ENCODE measurements at places on chromosomes 3 and 15.

DNA sequence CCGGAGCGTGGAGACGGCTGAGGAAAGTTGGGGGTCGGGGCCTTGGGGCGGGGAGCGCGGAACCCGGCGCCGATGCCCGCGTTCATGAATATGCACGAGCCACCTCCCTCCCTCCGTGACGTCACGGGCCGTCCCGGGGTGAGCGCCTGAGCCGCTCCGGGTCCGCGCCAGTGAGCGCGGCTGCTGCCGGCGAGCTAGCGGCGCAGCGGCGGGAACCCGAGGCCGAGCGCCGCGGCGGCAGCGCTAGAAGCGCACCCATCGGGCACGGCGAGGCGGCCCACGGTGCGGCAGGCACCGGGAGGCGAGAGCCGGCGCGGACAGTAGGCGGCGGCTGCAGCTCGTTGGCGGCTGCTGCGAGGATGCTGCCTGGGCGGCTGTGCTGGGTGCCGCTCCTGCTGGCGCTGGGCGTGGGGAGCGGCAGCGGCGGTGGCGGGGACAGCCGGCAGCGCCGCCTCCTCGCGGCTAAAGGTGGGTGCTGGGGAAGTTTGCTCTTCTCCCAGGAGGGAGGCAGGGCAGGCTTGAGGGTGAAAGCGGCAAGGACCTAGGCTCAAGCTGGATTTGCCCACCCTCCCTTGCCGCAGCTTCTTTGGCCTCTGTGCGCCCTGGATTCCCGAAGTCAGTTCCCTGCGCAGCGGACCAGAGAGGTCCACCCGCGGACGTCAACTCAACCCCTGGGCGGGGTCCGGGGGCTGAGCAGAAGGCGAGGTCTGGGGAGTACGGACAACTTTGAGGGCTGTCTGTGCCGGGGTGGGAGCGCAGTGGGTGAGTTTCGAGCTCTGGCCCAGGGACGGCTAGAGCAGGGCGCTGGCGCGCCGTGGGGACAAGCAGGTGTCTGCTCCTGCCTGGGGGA, at the start of gene CLSTN2:
CLSTN2 (plus strand) TSS at position 170 of the 850 bp plus-strand sequence.
- peak; percentile 28 for DNase-seq

GRCh38 chr3:30631243-30631904, 25.0 kb downstream of the TGFBR2 start:
- DNase-seq, result no peak

GRCh38 chr3:103389356-103389755, 954.5 kb downstream of the ZPLD1 start:
- DNase-seq, result no peak

DNA sequence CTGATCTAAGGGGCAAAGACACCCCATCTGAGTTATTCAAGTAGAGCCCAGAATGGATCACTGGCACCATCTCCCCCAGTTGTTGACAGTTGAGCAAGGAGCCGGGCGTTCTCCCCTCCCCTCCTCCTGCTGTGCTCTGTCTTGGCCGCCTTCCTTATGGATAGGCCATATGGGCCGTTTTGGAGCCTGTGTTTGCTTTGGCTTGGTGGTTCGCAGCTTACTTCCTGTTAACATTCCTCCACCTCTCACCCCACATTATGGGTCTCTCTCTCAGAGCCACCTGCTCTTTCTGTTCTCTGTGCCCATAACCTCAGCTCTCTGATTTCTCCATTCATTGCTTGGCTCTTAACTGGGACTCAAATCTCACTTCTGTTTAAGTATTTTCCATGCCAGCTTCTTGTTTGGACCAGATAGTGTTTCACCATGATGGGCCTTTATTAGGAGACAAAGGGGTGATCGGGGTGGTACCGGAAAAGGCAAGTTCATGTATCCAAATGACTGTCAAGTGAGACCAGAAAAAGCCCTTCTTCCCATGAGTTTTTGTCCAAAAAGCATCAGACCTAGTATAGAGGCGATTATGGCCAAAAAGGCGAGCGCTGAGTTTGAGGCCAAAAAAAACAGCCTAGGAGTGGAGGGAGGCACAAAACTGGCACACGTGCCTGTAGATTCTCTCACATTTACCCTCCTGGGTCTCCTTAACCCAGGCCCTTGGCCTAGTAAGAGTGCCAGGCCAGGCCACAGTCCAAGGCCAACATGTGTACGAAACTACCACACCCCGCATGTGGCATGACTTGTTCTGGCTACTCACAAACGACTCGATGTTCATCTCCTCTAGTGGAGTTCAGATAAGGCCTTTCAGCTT, 62.6 kb downstream of the DUT start:
- no peak for DNase-seq

DNA sequence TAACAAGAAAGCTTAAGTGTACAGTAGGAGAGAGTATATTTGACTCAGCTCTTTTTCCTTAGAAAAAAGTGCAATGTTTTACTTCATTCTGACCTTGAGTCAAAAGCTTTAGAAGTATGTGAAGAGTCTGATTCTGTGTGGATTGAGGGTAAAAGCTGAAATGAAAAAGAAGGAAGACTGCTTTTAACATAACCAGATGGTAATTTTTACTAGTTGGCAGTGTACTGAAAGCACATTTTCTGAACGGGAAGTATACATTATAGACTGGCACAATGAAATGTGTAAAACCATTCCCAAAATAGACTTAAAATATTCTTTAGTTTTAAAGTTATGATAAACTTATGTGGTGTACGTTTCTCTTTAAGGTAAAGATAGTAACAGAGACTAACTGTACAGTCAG, 197.8 kb upstream of the ZNF717 start:
- DNase-seq, result no peak

GRCh38 chr3:195889870-195890295, 18.5 kb downstream of the TNK2 start:
- DNase-seq, result no peak

- no peak for DNase-seq
Observed at GRCh38 chr3:122168044-122168443, 15.4 kb upstream of the CASR start.

DNA sequence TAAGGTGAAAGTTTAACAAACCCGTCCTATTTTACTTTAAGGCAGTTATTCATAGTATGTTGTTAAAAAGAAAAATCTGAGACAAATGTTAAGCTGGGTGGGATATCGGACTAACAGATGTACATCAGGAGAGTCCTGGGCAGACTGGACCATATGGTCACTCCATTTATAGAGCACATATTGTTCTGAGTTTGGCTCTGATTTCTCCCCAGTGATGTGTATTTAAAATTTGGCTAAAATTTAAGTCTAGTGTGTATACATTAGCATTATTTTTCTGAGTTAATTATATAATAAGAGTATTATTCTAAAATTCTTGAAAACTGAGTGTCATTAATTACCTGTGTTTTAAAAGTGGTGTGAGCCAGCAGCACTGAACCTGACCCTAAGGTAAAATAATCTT, 6.1 kb downstream of the GMPS start:
- DNase-seq, result no peak

- no peak for DNase-seq
Observed at GRCh38 chr3:51721062-51721745, 14.3 kb downstream of the GRM2 start.

DNA sequence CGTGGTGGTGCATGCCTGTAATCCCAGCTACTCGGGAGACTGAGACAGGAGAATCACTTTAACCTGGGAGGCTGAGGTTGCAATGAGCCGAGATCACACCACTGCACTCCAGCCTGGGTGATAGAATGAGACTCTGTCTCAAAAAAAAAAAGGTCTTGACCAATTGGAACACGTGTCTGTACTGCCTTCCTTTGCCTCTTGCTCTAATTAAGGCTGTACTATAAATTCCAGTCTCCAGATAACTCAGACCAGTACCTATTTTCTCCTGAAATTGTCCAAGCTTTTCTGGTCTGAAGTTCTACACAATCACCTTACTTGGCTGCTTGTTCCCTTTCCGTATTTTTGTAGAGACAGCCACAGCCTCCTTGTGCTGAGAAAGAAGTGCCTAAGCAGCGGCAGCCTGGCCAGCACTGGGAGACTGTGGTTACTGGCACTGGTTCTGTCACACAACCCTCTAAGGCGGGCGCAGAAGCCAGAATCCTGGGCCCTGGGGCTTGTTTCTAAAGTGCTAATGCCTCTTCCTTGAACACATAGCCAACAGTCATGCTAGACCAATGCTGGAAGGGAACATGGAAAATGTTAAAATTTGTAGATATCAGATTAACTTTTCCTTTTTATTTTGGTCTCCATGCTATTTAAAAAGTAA, 6.2 kb upstream of the CEP70 start:
- no peak for DNase-seq

GRCh38 chr3:185764163-185764979, 60.5 kb downstream of the IGF2BP2 start:
- DNase-seq, result no peak

GRCh38 chr15:70096215-70097062, 1.3 kb downstream of the TLE3 start:
- no peak for DNase-seq

- DNase-seq, result no peak
Observed at GRCh38 chr15:65870889-65871533, 1.7 kb downstream of the RAB11A start.

DNA sequence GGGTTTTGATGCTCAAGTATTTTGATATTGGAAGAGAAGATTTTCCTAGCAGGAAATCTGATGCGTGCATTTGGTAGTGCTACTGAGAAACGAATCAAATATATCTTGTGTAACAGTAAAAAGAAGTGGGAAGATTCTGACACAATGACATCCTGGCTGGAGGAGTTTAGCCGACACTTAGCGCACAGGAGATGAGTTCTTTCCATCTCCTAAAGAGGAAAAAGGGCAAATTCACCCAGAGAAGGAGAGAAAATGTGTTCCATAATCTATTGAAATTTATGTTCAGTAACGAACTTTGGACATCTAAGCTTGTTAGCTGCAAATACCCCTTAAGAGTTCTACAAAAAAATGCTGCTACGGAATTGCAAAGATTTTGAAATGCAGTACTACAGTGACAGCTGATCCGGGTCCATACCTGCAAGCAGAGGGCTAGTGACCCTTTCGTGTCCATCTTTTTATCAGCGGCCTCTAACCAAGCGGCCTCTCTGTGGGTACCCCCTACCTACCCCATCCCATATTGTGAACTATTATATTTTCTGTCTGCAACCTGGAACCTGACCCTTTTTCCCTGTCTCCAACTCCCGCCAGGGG, 971 bp downstream of the CPOX start:
- DNase-seq, result no peak

GRCh38 chr3:66475386-66476020, 25.3 kb downstream of the LRIG1 start:
- DNase-seq, result no peak

GRCh38 chr15:52361975-52362494, 66.4 kb upstream of the MYO5C start:
- DNase-seq, result no peak

DNA sequence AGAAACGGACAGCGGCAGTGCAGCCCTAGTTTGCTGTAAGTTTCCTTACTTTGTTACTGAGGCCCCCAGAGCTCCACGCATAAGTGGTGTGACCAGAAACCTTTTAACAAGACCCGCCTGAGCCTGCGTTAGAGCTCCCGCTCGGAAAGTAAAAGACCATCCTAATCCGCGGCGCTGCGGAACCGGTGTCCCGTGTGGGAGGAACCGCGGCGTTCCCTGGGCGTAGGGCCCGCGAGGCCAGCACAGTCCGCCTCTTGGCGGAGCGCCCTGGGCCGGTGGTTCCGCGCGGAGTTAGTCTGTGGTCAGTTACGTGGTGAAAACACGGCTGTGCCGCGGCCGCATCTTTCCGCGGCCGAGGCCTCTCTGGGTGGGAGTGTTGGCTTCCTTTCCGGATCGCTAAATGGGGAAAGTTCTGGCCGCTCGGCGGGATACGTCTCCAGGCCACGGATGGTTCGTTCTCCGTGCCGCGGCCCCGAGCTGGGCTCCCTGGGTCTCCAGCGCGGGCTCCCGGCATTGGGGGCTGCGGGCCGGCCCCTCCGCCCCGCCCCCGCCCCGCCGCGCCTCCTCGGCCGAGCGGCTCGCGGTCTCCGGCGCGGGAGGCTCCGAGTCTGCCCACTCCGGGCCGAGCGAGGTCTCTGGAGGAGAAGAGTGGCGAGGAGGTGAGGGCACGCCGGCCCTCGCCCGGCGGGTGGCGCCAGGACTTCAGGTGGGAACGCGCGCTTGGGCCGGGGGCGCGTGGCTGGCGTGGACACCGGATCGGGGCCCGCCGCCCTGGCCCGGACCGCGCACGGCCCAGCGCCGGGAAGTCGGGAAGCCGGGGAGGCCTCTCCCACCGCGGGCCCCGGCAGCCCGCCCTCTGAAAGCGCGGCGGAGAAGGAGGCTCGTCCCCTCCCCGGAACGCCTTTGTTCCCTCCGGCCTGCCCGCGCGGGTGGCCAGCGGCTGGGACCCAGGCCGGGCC, 754 bp downstream of the B3GNT5 start:
- peak; percentile 42 for DNase-seq

GRCh38 chr3:134277066-134277660, 26.5 kb upstream of the RYK start:
- no peak for DNase-seq

DNA sequence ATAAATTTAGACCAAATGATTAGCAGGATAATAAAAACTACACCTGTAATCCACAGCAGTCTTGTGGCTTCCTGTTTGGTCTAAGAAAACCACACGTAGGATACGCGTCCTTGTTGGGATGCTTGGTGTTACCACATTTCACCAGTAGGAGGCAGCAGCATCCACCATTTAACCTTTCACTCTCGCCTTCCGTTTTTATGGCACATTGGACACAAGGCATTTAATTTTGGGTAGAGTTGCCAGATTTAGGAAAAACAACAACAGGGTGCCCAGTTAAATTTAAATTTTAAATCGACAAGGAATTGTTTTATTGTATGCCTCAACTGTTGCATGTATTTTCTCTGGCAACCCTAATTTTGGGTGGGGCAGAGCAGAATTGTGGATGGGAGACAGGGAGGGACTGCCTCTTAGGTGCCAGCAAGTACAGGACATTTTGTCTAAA, 6.3 kb downstream of the LRRC31 start:
- DNase-seq, result peak; percentile 71

- DNase-seq, result no peak
Observed at GRCh38 chr15:99421758-99422157, 144.0 kb upstream of the MEF2A start.

DNA sequence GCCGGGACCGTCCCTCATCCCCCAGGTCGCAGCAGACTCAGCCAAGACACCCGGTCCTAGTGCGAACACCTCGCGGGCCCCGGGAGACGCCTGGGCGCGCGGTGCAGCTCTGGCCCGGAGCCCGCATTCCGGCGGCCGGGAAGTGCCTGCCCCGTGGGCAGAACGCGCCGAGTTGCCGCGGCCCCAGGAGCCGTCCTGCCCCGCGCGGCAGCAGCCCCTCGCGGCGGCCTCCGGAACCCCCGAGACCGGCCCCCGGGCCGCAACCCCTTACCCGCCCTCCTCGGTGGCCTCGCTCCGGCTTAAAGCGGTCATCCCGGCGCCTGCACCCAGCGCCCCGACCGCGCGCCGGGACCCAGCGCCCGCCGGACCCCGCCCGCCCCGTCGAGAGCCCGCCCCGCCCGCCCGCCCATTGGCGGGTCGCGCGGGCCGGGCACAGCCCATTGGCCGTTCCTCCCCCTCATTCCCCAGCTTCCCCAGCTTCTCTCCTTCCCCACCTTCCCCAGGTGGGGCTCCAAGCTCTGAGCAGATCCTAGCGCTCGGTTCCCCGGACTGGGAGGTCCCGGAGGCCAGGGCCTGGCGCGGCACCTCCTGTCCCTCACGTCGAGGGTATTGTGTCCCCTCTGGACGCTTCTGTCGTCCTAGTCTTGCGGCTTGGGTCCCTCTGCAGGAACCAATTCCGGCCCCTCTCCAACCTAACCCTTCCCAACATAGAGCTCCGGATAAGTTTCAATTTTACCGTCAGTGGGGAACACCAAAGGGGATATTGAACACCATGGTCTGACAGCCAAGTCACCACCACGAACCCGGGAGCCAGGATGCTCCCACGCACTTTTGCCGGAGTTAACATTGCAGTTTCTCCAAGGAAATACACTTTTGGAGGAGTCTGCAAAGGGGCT, at the start of gene GRAMD2A:
GRAMD2A (minus strand) TSS at position 328 of the 896 bp plus-strand sequence.
- no peak for DNase-seq

Measured in SK-N-DZ (cell line).